ENCODE measurements at places on chromosomes 4 and X.

DNA sequence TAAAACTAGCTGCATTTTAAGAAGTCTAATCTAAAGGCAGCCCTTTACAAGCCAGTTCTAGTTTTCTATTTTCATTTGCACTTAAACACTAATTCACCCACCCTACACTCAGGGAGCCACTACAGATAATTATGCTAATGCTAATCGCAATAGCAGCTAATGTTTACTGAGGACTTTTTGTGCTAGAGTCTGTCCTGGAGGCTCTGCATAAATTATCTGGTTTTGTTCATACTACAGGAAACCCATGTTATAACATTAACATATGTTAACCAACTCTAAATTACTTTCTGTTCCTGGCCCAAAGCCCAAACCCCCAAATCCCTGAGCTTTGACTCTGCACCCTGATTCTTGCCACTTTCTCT is 480 bp upstream of the RADX start:
- DNase-seq, result no peak

DNA sequence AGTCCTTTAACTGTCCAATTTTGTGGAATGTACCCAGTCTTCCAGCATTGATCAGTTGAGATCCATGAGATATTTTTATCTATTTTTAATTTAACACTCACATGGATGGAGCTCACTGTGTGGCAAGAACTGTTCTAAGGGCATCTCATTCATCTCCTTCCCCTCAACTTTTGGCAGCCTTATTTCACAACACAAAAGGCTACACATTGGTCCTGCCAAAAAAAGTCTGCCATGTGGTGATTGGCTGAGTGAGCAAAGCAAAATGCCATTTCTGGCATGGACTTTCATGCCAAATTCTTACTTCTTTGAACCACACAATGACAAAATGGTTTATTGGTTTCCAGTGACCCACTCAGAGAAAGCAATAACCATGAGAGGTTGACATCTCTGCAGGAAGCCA is 171.6 kb upstream of the MAP3K15 start:
- DNase-seq, result no peak

- DNase-seq, result no peak
These were observed 182.2 kb upstream of the GATB start for GRCh38 chr4:151942971-151943370.

DNA sequence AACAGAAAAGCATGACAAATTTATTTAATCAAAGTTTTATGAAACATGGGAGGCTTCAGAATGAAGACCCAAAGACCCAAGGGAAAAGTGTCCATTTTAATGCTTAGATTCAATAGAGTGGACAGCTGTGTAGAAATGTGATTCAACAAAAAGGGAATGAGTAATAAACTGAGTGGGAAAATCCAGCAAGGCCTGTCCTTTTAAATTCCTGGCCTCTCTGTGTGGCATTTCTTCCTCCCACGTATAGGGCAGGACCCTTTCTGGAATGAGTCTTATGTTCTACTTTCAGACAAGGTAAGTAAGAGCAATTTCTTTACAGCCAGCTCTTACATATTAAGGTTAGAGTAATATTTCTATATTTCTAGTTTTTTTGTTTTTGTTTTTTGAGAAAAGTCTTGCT is 14.5 kb downstream of the AASDH start:
- DNase-seq, result no peak

DNA sequence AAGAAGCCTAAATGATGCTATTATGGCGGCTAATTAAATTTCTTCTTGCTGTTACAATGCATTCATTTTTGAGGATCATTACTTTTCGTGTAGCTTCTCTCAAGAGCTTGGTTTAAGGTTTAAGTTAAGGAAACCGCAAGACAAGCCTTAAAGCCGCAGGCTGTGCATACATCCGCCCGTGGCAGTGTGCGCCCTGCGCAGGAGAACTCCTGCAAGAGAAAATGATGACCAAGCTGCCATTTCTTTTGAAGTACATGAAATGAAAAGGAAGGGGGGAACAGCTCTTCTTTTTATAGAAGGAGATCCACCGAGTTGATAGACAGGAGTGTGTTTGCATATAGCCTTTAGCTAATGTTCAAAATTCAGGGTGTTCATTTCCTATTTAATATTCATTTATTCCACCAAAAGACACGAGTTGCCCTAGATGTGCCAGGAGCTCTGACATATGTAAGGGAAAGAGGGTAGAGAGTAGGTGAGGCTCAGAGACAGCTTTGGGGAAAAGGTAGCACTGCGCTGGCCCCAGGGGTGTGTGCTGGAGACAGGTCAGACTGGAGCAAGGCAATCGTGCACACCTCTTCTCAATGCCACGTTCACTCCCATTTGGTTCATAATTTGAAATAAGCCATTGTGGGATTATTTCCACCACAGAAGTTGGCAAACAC is 112.1 kb upstream of the LDB2 start:
- DNase-seq, result no peak

GRCh38 chr4:115675719-115676118 is 562.3 kb upstream of the NDST4 start:
- no peak for DNase-seq

DNA sequence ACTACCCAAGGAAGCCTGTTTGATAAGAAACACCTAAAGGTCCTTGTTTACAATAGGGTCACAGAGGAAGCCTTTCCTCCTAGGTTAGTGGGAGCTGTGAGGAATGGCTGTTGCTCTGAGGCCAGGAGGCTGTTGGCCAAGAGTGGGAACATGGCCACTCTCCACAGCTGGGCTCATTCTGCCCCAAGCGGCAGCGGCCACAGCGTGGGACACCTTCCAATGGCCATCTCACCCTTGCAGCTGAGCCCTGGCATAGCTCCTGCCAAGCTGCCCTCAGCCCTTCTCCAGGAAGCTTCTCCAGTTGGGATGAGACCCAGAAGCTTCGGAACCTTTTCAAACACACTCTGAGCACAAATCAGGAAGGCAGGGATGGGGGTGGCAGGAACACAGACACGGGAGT is 111.8 kb upstream of the MAP3K15 start:
- peak; percentile 31 for DNase-seq

- no peak for DNase-seq
These were observed 28.3 kb upstream of the DYNLT3 start for GRCh38 chrX:37875675-37876074.

GRCh38 chr4:139606579-139607501 is 50.8 kb upstream of the SETD7 start:
- DNase-seq, result peak; percentile 47

- DNase-seq, result no peak
These were observed 272.7 kb upstream of the PCDH18 start for GRCh38 chr4:137804906-137805495.

DNA sequence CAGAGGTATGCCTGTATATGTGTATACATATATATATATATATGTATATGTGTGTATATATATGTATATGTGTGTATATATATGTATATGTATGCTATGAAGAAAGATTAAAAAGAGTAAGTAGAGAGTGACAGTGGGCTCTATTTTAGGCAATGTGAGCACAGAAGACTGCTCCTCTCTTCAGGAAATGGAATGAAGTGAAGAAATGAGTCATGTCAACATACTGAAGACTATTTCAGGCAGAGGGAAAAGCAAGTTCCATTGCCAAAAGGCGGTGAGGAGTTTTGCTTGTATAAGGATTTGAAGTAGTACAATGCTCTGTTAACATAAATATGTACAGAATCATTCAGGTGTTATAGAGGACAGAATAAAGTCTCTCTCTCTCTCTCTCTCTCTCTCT is 773.2 kb upstream of the FTHL17 start:
- no peak for DNase-seq

- no peak for DNase-seq
These were observed 91.6 kb downstream of the TSPAN7 start for GRCh38 chrX:38652934-38653442.

- DNase-seq, result no peak
These were observed 139.2 kb downstream of the PCDH18 start for GRCh38 chr4:137393044-137393443.

DNA sequence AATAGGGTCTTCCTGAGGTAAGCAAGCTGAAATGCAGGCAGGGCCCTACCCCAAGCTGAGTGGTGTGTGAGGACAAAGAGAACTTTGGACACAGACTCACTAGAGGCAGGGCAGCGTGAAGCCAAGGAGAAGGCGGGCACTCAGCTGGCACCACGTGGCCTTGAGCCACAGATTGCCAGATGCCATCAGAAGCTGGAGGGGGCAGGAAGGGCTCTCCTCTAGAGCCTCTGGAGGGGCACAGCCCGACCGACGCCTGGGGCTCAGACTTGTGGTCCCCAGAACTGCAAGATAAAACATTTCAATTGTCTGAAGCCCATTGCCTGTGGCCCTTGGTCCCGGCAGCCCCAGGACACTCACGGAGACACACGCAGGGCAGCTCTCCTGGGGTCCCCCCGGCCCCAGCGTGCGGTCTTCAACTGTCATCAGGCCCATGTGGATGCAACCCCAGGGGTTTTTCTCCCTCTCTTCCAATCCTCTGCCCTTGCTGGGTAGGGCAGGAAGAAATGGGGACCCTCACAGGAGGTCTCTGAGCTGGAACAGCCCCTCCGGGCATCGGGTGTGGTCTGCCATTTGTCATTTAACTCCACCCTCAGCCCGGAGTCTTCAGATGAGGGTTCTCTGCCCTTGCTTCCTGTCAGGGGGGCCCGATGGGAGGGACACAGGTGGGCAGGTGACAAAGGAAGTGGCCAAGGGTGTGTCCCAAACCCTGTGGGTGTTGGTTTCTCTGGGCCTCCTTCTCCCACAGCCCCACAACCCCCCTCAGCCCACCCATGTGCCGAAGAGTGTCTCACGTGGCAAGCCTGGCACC is 22.2 kb downstream of the HMX1 start:
- no peak for DNase-seq

DNA sequence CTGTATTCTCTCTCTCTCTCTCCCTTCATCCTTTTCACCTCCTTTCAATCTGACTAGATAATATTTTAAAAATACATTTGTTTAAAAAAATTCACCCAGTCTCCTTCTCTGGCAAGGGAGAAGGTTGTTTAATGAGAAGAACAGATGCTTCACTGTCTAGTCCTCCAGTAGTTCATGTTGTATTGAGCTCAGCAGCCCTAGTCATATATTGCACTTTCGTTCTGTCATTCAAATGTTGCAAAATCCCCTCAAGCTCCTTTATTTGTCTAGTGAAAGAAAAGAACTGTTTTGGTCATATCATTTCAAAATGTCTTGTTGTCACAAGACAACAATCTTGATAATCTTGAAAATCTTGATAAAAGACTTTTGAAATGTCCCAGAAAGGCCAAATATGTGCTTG is 248.0 kb downstream of the GALNTL6 start:
- DNase-seq, result no peak

DNA sequence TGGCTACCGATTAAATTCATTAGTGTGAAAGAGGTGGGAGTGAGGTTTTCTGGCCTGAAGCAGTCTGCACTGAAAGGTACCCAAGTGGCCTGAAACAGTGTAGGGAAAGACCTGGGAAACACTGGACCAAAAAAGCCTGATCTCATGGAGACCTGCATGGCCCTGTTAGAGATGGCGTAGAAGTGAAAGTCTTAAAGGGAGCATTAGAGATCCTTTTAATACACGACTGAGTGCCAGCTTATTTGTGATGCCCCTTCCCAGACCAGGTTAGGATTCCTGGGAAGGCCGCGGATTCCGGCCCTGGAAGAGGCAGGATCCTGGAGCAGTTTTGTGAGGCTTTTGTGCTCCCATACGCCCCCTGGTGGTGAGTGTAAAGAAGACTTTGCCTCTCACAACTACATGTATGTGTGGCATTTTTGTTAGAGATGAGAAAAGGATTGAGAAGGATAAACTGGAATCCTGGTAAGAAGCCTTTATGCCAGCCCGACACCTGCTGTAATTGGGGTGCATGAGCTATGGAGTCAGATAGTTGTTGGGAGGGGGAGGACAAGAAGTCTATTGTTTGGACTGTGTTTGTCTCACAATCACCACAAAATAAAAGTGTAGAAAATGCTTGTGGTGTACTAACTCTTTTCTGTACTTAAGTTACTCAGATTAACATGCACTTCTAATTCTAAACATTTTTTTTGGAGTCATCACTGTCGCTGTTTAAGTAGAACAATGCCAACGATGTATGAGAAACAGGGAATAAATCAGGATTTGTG is 54.0 kb downstream of the JADE1 start:
- DNase-seq, result peak; percentile 80

Data from AG08395 (cell line).